ENCODE measurements at places on chromosomes 6 and 20.

GRCh38 chr6:19945843-19946358 lies 108.7 kb downstream of the ID4 start:
- no peak for DNase-seq

DNA sequence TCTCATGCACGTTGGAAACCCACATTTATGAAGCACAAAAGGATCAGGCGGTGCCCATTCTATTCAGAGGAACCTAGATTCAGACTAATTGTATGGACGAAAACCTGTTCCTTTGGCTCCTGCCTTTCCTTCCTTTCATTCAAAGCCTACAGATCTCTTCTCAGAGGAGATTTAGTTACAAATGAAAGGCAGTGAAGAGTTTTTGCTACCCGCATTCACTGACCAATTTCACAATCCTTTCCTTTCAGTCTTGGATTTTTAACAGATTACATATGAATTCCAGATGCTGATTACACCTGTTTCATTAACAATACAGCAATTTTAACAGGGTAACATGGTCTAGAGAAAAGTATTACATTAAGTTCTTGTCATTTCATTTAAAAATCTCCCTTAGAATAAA lies 32.0 kb downstream of the TMEM242 start:
- no peak for DNase-seq

GRCh38 chr6:128719786-128720185 lies 163.2 kb upstream of the LAMA2 start:
- no peak for DNase-seq

GRCh38 chr6:133567636-133568035 lies 321.3 kb upstream of the TCF21 start:
- DNase-seq = no peak

DNA sequence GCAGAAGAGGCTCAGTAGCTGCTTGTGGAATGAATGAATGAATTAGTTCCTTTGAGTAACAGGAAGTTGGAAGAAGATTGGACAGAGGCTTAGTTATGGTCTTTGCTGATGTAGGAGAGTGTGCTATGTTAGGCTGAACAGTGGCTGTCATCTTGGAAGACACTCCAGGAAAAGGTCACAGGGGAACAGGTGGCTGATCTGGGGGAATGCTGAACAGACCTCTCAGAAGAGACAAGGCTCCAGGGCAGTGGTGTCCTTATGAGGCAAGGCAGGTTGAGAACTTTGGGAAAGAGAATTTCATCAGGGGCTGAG lies 62.3 kb downstream of the UTRN start:
- no peak for DNase-seq

DNA sequence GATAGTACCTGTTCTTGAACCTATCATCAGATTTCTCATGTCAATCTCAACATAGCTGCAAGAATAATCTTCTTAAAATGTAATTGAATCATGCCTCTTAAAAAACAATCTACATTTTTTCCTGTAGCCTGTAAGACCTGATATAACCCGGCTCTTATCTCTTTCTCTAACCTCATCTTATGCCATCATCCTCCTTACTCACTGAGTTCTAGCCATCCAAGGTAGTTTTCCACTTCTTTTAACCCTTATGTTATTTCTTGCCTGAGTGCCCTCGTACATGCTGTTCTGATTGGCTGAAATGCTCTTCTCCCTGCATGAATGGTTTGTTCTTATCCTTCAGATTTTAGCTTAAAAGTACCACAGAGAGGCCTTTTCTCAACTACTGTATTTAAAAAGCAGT lies 16.4 kb downstream of the SLC17A5 start:
- DNase-seq = no peak

- no peak for DNase-seq
Measured at GRCh38 chr20:18394363-18394762, 72.5 kb downstream of the DZANK1 start.

DNA sequence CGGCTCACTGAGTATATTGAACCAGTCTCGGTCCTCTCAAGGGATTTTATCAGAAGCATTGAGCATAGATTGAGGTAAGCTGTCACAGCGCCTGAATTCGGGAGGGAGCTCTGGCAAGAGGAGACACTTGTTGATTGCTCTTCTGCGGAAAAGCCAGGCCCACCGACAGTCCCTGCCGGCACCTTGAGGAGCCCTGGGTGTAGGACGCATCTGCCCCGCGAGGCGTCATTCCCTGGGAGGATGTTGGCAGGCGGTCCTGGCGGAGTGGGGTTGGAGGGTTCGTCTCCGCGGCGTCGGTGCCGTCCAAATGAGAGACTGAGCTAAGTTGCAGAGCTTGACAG lies 843 bp downstream of the FBXO9 start:
- no peak for DNase-seq

GRCh38 chr6:159038914-159039884 lies 5.6 kb downstream of the TAGAP start:
- DNase-seq = no peak

DNA sequence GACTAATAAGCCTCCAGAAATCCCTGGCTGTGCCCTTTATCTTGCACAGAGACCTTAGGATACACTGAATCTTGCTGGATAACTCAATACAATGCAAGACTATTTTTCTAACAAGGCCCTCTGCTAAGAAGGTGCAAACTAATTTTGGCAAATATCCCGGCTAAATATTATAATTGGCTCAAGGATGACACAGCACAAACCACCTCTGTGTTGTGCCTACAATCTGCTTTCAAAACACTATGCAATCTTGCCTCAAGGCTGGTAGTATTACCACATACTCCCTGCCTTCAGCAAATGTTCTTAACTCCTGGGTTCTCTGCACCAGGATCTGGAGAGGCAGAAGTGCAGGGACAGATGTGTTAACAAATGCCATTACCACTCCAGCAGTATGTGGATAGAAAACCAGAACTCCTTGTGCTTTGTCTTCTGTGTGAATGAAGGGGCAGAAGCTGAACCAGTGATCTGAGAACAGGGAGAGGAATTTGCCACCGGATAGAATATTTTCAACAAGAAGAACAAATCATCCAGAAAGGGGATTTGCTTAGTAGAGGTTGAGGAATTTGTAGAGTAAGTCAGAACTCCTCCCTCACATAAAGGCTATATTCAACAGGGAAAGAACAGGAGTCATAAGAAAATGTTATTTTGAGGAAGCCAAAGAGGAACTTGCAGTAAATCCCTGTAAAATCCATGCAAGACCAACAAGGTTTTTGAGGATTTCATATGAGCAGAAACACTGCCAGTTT lies 74.1 kb upstream of the SLC4A11 start:
- no peak for DNase-seq
